ENCODE measurements at places on chromosomes 11 and 22. TPM values are rescaled to one million over a fixed set of nuclear protein-coding genes. Genes with fewer than 3 reads are reported as not detected.
A peak's percentile ranks its signal among the peaks of the same experiment; 100 is the strongest.

The NXPE4 gene
- polyA plus RNA-seq = not detected

The OR6A2 gene
- polyA plus RNA-seq = not detected

The RIMBP3C gene
- polyA plus RNA-seq = 0.33 TPM

GRCh38 chr22:25223269-25223850, 3.9 kb downstream of the CRYBB2 start:
- no peaks in the 10 kb centered on the region for H3K4me1 ChIP-seq
- no peak overlapping the region for H3K4me3 ChIP-seq
- H3K27me3 ChIP-seq = no peaks in the 10 kb centered on the region
- no peak overlapping the region for H3K27ac ChIP-seq

GRCh38 chr22:38921806-38922205, 35.6 kb upstream of the APOBEC3A start:
- no peaks in the 10 kb centered on the region for H3K4me1 ChIP-seq
- no peak for DNase-seq
- H3K4me3 ChIP-seq = no peak overlapping the region

DNA sequence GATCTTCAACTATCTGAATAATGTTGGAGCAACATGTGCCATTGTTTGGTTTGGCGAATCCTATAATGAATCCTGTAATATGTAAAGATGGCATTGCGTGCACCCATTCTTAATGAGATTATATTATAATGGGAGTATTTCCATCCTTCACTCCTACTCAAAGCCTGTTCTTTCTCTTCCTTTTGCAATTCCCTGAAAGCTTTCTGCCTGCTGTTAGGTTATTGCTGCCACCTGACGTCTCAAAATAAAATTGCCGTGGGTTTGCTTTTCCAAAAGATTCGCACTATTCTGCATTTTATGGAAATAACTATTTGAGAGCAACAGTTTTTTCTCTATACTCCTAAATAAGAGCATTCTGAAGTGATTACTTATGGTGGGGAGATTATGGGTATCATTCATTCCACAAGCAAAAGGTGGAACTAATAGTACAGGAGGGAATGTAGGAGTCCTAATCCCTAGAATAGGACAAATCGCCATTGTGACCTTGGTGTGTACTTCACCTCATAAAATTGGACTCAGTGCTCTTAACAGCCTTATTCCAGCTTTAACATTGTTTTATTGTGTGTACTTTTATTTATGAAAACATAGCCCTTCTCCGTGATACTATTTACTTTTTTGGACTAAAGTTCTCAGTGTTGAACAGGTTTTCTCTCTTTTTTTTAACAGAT, 69.6 kb upstream of the ALKBH3 start:
- DNase-seq = no peak
- no peak overlapping the region for H3K4me3 ChIP-seq
- no peaks in the 10 kb centered on the region for H3K27me3 ChIP-seq
- H3K4me1 ChIP-seq = no peaks in the 10 kb centered on the region
- no peak overlapping the region for H3K27ac ChIP-seq
- H3K36me3 ChIP-seq = no peaks in the 10 kb centered on the region

DNA sequence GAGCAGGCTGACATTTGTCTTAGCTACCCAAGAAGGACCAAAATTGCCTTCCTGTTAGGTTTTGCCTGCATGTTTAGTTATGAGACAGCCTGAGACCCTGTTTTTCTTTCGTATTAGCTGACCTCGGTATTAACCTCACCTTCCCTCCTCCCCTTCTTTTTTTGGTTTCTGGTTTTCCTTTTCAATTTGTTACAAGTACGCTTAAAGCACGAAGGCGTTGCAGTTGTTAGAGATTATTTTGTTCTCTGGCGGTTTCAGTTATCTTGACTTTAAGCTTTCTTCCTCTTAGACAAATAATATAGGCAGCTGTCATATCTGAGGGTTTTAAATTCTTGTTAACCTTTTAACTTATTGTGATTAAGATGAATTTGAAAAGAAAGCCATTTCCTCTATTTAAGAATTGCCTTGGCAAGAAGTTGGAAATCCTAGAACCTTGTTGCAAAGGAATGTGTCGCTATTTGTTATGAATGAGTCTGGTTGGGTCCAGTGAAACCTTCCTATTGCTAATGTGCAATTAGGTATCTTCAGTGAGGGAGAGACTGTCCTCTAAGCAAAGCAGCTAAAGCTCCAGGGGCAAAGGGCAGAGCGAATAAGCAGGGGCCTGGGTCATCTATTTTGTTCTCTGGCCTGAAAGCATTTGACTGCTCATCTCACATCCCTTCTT, 45.7 kb downstream of the PACS1 start:
- H3K27me3 ChIP-seq = no peaks in the 10 kb centered on the region
- H3K36me3 ChIP-seq = no peaks in the 10 kb centered on the region
- peaks cover 96% of the 10 kb centered on the region for H3K4me1 ChIP-seq

GRCh38 chr11:117145393-117145761, 1.3 kb downstream of the PAFAH1B2 start:
- peak overlapping the region; percentile 80 for H3K27ac ChIP-seq
- H3K4me3 ChIP-seq = peak overlapping the region; percentile 98
- H3K4me1 ChIP-seq = peaks cover 31% of the 10 kb centered on the region
- no peaks in the 10 kb centered on the region for H3K36me3 ChIP-seq

DNA sequence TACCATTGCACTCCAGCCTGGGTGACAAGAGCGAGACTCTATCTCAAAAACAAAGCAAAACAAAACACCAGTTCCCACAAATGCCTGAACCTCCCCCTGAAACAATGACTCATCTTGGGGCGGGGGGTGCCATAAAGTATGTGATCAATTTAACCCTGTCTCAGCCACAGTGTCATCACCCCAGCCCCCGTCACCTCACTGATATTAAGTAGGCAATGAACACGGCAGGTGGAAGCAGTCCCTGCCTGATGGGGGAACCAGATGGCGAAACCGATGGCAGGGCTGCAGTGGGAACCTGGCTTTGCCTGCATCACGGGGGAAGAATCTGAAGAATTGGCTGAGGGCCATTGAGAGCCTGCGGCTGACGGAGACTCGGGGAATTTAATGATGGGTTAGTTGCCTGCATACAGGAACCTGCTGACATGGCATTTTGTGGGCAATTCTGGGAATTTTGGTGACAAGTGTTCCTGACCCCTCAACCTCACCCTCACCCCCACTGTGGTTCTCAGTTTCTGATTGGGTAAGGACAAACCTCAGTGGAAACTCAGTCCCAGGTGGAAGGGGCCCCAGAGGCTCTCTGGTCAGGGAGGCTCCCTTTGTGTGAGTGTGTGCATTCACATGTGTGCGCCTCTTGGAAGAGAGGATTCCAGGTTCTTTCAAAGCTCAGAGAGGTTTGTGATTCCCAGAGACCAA, 39.1 kb upstream of the SHISAL1 start:
- no peaks in the 10 kb centered on the region for H3K27me3 ChIP-seq
- H3K36me3 ChIP-seq = no peaks in the 10 kb centered on the region
- DNase-seq = no peak
- no peak overlapping the region for H3K4me3 ChIP-seq
- H3K4me1 ChIP-seq = no peaks in the 10 kb centered on the region

GRCh38 chr22:31126869-31127175, 4.1 kb downstream of the INPP5J start:
- H3K27me3 ChIP-seq = no peaks in the 10 kb centered on the region
- no peaks in the 10 kb centered on the region for H3K36me3 ChIP-seq
- no peak overlapping the region for H3K4me3 ChIP-seq
- H3K27ac ChIP-seq = no peak overlapping the region
- no peak for DNase-seq

Measured in CD8-positive, alpha-beta memory T cell (primary cell).